Amniotic stem cell (primary cell): ENCODE measurements at places on chromosomes 4 and X.

DNA sequence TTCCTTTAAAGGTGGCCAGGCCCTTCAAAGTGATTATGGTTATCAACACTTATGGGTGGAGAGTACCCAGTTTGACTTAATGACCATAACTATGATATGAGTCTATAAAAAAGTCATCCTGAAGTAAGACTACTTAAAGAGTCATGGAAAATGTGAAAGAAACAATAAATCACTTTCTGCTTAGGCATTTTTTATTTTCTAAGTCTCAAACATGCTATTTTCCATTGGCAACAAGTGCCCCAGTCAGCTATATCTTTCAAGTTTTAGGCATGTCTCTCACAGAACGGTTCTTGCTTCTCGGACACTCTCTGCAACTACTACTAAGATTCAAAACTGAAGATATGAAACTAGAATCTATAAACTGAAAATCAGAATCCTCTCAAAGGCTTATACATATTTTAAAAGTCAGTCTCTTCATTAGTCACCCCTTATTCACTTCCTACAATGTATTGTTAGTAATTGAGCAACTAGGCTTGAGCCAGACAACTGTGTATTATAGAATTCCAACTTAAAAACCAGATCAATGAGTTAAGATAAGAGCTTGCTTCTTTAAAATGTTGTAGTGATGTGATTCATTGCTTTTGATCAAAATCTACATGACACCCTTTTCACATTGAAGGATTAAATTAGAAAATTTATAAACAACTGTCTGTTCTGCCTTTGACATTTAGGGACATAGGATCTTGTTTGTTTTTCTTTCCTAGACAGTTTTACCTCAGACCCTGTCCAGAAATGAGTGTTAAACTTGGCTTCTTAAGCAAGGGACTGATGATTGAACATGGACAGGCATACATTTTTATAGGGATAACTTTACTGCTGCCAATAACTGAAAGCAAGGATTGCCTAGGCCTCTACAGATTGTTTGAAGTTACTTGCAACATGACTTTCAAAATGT, 2.9 kb downstream of the ANTXR2 start:
- DNase-seq: no peak

- DNase-seq: no peak
Observed at GRCh38 chr4:89216866-89217265, 90.7 kb downstream of the GPRIN3 start.

DNA sequence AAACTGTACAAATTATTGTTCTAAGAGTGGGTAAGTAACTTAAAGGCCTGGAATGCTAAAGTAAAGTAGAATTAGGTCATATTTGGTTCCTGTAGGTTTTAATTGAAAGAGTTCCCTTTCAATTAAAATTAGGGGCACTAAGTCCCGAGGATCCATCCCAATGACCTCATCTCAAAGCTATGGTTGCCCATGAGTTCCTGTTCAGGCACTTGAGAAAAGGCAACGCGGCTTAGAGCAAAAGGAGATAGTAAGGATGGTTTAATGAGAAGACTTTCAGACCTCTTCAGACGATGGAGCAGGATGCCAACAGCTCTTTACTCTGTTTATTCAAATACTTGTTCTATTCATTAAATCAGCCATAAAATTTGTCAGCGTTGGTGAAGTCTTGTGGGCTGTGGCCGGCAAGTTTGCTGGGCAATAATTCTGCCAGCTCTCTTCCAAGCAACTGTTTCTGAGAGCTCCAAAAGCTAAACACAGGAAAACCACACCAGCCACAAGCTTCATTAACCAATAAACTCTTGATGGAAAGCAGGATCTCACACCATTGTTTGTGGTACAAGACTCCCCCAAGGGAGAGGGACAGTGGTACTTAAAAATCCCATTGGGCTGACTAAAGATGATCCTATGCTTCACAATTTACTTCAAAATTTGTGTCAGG, 167.4 kb downstream of the COL4A6 start:
- DNase-seq: no peak

DNA sequence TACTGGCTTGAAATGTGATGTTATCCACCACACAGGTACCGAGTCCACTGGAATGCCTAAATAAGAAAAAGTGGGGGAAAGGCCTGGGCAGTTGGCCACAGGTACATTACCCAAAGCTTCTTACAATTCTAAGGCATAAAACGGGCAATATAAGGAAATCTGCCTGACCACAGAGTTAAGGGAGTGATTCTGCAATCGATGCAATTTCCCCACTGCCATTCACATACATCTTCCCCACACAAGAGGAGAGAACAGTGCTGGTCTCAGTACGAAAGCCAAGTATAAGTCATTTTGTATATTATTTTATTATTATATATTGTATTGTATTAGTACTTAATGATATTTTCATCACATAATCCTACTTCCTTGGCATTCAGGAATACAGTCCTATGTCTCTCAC, 30.6 kb downstream of the RFC1 start:
- no peak for DNase-seq

GRCh38 chr4:16977081-16977480, 78.6 kb upstream of the LDB2 start:
- no peak for DNase-seq

DNA sequence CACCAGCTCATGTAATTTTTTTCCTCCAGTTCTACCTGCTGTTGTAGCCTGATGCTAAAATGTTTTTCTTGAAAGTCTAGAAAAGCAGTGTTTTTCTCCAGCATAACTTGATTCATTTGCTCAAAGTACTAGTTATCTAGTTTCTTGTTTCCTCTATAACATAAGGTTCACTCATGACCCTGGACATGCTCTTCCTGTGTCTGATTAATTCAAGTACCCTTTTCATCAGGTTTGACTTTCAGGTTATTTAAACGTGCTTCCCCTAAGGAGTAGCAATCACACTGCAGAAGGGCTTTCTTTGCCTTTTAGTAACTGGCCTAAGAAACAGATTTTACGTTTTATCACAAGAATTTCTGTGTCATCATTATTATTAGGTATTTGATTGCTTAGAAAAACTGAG, 66.8 kb upstream of the EGFL6 start:
- DNase-seq: no peak

DNA sequence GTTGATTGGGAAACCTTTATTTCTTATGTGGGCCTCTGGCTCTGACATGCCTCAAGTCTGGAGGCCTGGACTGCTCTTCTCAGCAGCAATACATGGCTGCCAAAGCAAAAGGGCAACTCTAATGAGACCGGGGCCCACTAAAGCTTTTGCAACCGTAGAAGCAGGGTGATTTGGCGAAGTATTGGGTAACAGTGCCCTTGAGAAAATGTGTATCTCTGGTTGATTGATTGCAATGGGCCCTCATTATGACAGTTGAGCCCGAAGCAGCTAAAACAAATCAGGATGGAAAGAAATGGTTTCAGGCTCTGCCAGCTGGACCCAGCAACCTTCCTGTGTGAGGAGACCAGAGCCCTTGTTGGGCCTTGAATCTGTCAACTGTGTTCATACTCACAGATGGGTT, 73.4 kb downstream of the CLCN4 start:
- no peak for DNase-seq

- DNase-seq: no peak
Observed at GRCh38 chr4:48112017-48112667, 21.9 kb downstream of the TXK start.

DNA sequence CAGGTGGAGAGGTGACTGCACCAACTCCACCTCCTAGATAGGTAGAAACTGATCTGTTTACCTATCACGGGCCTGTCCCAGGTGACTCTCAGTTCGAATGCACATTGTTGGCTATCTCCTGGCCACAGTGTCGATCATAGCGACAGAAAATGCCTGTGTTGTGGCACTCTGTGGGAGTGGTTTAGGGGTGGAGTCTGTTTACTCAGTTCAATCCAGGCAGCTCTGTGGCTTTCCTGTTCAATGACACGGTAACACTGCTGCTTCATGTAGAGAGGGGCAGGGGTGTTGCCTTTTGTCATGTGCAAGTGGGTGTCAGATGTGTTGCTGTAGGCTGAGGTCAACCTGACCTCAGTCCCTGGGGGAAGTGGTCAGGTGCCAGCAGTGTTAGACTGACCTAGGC, 1602.4 kb downstream of the TECRL start:
- no peak for DNase-seq

GRCh38 chr4:183909801-183910200, 4.7 kb downstream of the STOX2 start:
- no peak for DNase-seq

DNA sequence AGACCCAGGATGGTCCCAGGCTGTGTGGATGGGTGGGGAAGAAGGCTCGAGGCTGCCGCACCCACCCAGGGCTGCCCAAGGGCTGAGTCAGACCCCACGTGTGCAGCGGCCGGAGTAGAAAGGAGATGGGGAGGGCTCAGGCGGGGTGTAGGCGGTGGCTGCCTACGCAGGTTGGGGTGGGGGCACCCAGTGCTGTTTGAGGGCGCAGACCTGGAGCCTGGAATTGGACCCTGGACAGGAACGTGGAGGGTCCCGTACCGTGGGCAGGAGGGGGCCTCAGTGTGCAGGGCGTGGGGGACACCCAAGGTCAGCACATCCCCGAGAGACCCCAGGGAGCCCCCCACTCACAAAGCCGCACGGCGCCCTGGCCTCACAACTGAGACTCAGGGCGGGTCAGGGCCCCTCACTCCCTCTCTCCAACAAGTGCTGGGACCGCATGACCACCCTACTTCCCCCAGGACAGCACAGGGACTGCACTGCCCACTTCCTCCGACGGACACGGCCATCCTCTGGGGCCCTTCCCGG, 79.9 kb downstream of the FAM53A start:
- DNase-seq: no peak

- DNase-seq: no peak
Observed at GRCh38 chrX:84735025-84735424, 232.8 kb upstream of the HDX start.

- no peak for DNase-seq
Observed at GRCh38 chr4:78119698-78120097, 62.6 kb downstream of the FRAS1 start.

GRCh38 chr4:152540293-152540674, 4.4 kb upstream of the FBXW7 start:
- DNase-seq: no peak
